ENCODE measurements at places on chromosomes 7 and 10.
A peak's percentile ranks its signal among the peaks of the same experiment; 100 is the strongest.

DNA sequence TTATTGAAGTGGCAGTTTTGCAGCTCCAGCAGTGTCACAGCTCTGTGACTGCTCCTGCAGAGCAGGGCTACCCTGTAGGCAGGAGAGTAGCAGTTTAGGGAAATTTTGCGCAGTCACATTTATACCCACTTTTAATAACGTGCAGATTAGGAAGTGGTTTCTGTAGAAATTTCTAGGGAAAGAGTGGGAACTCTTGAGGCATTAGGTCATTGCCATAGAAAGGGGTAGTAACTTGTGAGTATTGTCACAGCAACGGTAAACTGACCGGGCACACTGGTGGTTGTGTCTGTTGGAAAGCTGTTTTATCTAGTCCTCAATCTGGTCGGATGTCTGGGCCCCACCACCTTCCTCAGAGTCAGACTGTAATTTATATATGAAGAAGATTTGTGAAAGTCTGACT lies 51.9 kb downstream of the CDC14C start:
- DNase-seq, result no peak

DNA sequence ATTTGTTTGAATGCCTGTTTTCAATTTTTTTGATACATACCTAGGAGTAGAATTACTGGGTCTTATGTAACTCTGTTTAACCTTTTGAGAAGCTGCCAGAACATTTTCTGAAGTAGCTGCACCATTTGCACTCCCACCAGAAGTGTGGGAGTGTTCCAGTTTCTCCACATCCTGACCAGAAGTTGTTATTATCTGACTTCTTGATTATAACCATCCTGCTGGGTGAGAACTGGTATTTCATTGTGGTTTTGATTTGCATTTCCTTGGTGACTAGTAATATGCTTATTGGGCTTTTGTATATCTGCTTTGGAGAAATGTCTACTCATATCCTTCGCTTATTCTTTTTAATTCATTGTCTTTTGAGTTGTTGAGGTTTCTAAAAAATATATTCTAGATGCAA lies 117.2 kb upstream of the GLCCI1 start:
- no peak for DNase-seq

- DNase-seq, result no peak
Observed at GRCh38 chr7:145511004-145511403, 605.6 kb upstream of the CNTNAP2 start.

DNA sequence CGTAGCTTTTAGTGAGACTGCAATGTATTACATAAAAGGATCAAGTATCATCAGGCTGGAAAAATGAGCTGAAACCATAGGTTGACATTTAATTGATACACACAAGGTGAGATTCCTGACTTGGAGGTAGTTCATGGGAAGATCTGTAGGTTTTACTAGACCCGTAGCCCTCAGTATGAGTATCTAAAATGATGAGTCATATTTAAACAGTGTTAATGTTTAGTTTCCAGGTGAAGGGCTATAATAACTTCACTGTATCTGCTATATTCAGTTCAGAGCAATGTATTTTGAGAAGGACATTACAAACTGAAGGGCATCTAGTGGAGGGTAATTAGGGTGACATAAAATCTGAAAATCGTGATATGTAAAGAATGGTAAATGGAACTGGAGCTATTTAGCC lies 35.0 kb downstream of the ENTPD1 start:
- no peak for DNase-seq

DNA sequence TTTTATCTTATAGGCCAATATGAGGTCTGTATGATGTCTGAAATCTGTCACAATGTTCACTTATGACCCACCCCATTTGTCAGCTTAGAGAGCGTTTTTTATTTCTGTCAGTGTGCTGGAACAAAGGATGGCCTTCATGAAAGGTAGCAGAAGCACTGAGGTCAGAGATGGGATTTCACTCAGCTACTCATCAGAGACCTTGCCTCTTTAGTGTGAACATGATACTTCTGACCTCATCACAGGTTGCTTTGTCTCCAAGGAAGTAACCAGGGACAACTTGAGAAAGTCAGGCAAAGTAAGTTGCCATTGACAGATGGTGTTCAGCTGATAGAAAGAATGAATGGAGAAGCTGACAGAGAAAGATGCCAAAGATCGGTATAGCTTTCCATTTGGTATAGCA lies 16.3 kb downstream of the YAE1 start:
- no peak for DNase-seq

DNA sequence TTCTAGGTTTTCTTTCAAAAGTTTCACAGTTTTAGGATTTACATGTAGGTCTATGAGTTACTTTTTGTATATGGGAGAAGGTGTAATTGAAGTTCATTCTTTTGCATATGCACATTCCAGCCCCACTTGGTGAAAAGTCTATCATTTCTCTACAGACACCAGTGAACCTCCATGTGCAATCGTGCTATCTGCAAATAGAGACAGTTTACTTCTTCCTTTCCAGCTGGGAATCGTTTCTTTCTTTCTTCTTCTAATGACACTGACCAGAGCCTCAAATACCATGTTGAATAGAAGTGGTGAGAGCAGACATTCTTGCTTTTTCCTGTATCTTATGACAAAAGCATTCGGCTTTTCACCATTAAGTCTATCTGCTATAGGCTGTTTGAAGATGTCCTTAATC lies 122.7 kb downstream of the ARHGAP22 start:
- DNase-seq, result no peak

- DNase-seq, result no peak
Observed at GRCh38 chr10:3865565-3865964, 80.6 kb upstream of the KLF6 start.

DNA sequence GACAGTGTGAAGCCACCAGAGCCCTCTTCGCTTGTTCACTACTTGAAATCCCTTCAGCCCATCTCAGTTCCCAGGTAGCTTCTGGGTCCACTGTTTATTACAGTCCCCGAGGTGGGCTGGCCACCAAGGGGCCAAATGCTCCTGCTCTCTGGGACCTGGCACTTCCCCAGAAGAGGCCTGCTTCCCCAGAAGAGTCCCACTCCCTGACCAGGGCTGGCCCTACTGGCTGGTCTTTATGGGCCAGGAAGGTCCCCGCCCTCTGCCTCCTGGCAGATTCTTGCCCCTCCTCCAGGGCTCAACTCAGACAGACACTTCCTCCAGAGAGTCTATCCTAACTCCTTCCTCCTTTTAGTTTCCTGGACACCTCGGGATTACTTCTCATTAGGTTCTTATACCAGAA lies 70.7 kb upstream of the LRRC18 start:
- no peak for DNase-seq

- DNase-seq, result peak; percentile 71
Observed at GRCh38 chr10:6114805-6115341, 26.0 kb downstream of the RBM17 start.

DNA sequence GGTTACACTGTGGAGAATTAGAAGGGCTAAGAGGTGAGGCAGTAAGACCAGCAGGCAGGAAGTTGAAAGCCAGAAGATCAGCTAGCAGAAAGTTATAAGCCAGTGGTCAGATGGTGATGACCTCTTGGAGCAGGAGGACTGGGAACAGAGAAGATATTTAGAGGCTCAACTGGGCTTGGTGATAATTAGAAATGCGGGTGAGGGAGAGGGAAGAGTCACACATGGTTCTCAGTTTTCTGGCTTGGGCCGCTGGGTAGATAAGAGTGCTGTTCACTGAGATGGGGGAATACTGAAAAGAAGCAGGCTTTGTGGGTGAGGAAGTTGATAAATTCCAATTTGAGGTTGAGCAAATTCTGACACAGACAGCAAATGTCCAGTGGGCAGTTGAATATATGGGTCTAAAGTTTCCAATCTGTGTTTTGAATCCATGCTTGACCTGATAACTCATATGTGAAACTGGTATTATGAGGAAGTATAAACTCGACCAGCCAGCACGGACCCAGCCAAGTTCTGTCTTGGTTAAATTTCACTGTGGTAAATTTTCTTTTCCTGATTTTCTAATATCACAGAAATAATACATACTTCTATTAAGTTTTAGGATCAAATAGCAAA lies 22.7 kb downstream of the LSMEM1 start:
- no peak for DNase-seq

GRCh38 chr7:143953421-143953820 lies 1.2 kb upstream of the OR2F1 start:
- no peak for DNase-seq

GRCh38 chr10:121152033-121152432 lies 300.9 kb downstream of the WDR11 start:
- DNase-seq, result no peak

DNA sequence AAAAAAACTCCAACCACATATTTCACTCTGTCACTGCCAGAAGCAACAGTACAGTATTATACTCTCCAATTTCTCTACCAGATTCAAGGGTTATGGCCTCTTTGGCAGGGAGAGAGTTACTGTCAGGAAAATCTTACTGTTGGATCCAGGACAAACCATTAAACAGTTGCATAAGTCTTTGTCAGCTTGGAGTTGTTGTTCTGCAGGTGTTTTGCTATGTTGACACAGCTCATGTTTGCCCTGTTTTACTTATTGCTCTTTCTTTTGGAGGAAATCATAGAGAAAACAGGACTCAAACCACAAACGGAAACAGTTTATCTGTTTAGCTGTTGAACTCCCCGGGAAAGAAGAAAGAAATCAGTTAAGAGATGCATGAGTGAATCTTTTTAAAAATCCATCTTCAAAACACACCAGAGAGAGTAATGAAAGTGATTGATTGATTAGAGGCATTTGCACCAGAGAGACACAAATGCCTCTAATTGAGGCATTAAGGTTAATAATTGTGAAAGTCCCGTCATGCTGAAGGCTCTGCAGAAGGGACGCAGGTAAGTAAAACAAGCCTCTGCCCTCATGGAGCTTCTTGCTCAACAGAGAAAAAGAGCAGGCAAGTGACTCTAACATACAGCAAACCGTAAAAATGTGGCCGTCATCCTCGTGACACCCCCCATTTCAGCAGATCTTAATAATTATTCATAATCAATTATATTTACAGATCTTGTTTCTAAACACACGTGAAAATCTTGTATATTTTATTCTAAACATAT lies 38.7 kb upstream of the ARHGAP21 start:
- DNase-seq, result no peak

DNA sequence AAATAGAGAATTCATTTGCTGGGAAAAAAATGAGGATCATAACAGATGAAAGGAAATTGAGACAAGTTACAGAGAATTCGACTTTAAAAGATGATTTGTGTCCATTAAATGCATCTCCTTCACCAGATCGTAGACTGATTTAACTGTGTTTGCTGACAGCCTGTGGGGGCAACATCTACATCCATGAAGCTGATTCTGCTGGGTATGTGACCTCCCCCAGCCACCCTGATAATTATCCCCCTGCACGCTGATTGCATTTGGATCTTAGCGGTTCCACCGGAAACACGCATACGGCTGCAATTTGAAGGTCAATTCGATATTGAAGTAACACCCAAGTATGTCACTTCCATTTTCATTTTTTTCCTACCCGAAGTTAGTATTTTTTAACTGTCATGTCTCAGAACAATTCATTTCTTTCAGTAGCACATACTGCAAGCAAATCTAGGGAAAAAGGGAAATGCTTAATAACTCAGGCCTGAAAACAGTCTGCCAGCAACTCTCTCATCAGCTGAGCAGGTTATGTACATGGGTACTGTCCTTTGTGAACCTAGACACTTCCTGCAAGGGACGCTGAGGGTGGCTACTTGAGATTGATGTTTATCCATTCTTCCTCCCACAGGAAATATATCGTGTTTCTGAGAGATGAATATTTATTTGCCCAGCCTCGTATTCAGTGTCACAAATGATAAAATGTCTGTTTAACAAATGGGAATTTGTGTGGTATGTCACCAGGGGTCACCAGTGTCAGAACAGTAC lies 134.9 kb downstream of the ZNF22 start:
- DNase-seq, result no peak

DNA sequence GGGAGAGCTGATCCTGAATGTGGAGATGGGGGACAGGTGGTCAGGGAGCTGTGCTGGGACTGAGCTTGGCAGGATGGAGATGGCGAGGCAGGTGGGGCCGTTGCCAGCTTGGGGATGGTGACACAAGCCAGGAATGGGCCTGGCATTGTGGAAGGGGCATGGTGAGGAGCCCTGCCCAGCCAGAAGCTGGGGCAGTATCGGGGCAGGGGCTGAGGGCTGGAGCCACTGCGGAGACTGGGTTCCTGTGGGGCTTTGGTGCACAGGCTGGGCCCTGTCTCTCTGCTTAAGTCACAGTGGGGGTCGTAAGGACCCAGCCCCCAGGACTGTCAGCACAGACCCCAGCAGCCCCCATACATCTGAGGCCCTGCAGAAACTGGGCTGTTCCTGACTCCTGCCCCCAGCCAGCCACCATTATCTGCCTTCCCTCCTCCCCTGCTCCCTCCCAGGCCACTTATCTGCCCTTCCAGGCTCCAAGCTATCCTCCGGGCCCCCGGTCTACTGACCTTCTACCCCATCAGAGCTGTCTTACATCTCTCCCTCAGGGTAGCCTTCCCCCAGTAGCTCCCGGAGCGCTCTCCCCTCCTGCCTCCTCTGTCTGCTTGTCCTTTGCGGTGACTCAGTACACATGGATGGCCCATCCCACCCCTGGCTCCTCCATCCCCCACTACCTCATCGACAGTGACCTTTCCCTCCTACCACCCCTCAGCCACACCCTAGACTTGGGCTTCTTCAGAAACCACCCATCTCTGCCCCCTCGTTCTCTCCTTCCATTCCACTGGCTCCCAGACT lies 44.2 kb downstream of the PPIF start:
- DNase-seq, result no peak
